ENCODE measurements at places on chromosomes 6 and 20.

GRCh38 chr20:47921408-47921807, 136.1 kb upstream of the SULF2 start:
- no peak for DNase-seq

GRCh38 chr20:1537731-1538058, 19.8 kb downstream of the SIRPD start:
- DNase-seq, result no peak

DNA sequence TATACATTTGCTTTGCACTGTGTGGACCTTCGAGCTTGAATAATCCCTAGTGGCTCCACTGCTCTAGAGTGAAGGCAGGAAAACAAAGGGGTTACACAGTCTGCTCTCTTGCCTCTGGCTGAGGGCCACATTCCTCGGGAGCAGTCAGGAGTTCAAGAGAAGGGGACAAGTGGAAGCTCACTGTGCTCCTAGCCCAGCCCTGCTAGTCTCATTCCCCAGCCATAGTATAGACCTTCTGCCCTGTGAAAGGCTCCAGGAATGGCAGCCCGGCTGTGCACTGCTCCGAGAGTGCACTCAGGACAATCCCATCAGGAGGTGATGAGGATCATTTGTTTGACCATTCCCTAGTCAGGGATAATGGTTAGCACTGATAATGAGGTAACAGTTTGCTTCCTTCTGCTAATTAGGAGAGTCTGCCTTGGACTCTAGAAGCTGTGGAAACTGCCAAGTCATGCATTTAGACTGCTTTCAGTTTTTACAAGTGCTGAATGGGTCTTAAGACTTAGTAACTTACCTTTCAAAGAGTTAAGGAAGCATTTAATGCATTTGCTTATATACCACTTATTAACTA, 8.5 kb downstream of the IYD start:
- no peak for DNase-seq

GRCh38 chr6:43699564-43700186, 12.1 kb upstream of the MRPS18A start:
- no peak for DNase-seq

DNA sequence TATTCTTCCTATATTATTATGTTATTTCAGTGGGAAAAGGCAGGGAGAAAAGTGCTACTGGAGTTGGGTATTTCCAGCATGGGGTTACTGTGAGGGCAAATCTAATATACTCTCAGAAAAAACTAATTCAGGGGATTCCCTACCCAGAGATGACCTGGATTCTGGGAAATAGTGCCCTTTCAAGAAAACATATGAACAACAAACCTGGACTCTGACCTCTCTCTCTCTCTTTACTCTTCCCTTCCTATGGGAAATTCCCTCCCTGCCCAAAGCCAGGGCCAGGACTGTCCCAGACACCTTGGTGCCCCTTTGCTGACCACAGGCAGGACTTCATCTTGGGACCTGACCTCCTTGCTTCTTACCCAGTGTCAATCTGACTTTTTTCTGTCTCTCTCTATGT, 1.6 kb upstream of the UBD start:
- no peak for DNase-seq

DNA sequence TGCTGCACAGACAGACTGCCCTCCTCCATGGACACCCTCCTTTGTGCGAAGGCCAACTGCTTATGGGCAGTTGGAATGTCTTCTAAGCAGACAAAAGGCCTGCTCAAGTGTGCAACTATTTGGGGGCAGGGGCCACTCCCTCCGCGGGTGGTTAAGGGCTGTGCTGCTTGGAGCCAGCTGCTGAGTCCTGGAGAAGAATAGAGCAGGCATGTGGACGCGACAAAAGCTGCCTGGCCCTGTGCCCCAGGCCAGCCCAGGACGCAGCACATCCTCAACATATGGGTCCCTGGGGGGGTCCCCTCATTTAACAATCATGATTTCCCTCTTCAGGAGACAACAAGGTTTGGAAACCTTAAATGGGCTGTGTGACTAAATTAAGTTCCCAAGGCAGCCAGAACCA, 45.5 kb upstream of the ENTPD6 start:
- no peak for DNase-seq

GRCh38 chr6:168852376-168852884, 401.2 kb downstream of the THBS2 start:
- no peak for DNase-seq

GRCh38 chr6:70079241-70079640, 212.9 kb downstream of the COL19A1 start:
- DNase-seq, result no peak

GRCh38 chr20:326645-327185, 1.4 kb downstream of the SOX12 start:
- no peak for DNase-seq

DNA sequence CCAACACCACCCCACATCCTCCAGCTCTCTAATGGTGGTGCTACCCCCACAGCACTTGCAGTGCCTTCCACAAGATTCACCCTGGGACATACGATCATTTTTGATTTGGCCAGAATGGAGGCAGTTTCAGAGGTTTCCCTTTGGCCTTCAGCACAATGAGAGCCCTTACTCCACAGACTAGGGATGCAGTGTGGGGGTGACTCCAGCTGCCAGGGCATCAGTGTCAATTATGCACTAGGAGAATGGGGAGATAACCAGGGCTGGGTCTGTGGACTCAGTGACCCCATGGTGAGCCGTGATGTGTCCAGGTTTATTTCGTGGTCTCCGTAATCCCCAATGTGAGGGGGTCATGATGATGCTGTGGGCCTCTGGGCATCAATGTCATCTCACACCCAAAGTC, 31.5 kb upstream of the MICB start:
- no peak for DNase-seq

GRCh38 chr6:30554962-30555815, 1.1 kb downstream of the GNL1 start:
- no peak for DNase-seq

- no peak for DNase-seq
Observed at GRCh38 chr6:138772596-138773176, 883 bp upstream of the CCDC28A start.

- no peak for DNase-seq
Observed at GRCh38 chr6:103875221-103875620, 984.5 kb downstream of the HACE1 start.

DNA sequence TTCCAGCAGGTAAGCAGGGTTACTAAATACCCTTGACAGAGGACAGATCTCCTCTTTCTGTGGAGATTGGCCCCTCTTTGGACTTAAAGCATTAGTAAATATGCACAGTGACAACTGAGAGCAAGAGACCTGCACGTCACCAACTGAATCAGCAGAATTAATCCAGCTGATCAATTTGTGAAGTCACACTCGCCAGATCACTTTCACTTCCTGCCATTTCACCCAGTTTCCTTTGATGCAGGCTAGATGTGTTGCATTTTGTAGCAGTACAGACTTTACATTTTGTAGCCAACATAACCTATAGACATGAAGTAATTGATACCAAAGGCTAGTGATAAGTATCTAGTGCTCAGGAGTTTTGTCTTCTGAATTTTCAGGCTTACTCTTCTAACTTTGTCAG, 11.9 kb downstream of the SYNE1 start:
- DNase-seq, result no peak

GRCh38 chr6:52359403-52359802, 2.5 kb upstream of the PAQR8 start:
- no peak for DNase-seq

DNA sequence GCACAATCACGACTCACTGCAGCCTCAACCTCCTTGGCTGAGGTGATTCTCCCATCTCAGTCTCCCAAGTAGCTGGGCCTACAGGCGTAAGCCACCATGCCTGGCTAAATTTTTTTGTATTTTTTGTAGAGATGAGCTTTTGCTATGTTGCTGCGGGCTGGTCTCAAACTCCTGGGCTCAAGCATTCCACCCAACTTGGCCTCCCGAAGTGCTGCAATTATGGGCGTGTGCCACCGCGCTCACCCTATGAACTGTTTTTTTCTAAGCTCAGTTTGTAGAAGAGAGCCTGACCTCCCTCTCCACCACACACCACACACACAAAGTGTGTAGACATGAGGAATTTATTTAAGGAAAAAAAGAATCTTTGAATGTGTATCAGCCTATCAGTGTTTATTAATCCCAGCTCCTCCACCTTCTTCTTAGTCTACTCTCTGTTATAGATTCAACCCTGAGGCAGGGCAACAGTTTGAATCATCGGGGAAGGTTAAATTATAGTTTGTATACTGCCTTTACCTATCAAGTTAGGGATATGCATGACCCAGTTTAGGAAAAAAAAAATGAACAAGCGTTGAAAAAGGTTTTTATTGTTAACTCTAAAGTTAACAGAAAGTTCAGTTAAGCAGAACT, 74.1 kb downstream of the PLEKHG1 start:
- no peak for DNase-seq

- no peak for DNase-seq
Observed at GRCh38 chr6:36488221-36488620, 45.4 kb downstream of the KCTD20 start.

DNA sequence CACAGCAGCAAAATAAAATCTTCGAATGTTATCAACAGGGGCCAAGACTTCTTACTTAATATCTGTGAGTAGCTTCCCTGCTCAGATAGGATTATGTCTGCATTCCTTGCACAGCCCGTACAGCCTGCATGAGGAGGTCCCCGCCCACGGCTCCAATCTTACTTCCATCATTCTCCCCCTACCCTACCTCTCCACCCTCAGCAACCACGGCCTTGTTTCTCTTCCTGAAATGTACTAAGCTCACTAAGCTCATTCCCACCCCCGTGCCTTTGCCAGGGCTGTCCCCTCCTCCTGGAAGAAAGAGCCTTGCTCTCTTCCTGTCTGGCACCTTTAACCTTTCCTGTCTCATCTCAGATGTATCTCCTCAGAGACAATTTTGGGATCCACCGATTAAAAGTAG, 120.4 kb downstream of the BCAS1 start:
- DNase-seq, result no peak

DNA sequence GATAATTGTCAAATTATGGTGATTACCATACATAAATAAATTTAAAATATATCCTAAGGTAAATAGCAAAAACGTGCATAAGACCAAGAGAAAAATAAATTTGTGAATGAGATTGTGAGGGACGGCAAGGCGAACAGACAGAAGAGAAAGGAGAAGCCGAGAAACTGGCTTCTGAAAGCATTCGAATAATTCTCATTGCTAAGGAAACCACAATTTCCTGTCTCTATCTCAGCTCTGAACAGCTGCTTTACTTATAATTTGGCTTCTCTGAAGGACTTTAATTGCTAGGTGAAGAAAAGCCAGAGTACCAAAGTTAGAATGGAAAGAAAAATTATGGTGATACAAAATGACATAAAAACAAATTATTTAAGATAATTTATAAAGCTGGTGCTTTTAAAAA, 79.0 kb upstream of the RGS17 start:
- DNase-seq, result no peak

DNA sequence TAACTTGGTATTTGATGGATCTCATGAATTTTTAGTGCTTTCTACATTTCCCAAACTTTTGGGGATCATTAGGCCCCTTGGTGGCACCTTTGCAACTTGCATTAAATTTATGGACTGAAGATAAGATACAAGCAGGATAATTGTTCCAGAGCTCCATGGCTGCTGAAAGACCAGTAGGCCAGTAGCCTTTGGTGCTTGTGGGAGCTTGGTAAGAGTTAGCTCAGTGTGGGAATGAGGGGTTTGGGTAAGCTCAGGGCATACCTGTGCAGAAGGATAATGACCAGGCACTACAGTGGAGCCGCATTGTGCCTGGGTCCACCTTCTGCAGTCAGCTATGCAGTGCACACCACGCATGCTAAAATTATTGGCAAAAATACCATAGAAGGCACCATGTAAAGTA, 240.5 kb upstream of the SUPT3H start:
- no peak for DNase-seq

DNA sequence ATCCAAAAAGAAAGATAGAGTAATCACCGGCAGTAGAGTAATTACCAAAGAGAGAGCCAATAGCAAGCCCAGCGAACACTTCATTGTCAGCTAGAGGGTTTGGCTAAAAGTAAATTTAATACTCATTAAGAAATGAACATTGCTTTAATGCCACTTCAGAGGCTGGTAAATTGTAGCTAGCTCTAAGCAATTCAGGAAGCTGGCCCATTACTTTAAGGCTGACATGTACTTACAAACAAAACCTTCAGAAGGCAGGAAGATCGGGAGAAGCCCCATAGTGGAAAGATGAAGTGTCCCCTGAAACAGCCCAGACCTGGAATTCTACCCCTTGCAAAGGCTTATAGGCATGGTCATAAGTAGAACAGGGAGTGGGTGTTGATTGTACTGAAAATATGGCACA, 396.6 kb upstream of the ID4 start:
- DNase-seq, result no peak

DNA sequence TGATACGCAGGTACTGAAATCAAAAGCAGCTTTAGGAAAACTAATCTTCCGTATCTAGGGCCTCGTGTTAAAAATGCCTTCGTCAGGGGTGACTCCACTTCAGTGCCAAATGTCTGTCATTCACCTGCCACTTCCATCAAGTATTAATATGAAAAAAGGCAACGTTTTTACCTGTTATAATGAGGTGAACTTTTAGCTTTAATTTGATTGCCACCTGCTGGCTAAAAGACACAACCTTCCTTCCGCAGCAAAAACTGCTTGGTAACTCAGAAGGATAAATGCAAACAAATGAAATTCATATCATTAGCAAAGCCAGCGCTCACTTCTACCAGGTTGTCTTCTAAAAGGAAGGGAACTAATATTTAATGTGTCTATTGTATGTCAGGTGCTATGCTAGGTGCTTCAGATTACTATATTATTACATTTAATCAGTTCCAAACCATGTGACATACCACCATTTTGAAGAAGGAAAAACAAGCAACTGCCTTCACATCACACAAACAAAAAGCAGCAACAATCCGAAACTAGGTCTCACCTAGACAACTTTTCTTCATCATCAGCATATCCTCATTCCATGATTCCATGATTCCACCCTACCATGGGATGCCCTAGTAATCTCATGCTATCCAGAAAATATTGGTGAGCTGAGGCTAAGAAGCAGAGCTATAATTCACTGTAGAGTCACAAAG, 20.6 kb upstream of the ARHGAP18 start:
- no peak for DNase-seq

DNA sequence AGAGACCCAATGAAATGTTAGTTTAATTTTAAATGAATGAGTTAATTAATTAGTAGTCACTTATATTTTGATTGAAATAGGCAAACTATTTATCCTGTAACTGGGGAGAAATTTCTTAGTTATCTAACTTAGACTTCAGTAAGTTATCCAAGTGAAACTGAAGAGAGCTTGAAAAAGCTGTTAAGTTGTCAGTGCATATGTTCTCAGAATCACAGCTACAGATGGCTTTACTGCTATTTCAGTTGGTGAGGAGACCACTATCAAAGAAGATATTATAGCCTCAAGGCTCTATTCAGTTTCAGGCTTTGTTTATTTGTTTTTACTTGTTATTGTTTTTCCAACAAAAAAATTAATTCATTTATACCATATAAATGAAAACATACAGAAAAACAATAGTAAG, 404.1 kb downstream of the C6orf118 start:
- DNase-seq, result no peak

GRCh38 chr6:113854531-113855499, 2.3 kb upstream of the MARCKS start:
- no peak for DNase-seq

- DNase-seq, result no peak
Observed at GRCh38 chr6:41190791-41191190, 10.2 kb downstream of the TREML2 start.

All from stimulated activated naive CD4-positive, alpha-beta T cell treated with Interleukin-2 at 50 U/mL for 16 hours (primary cell).